ENCODE measurements at places on chromosomes 3 and 15.
A peak's percentile ranks its signal among the peaks of the same experiment; 100 is the strongest.

- no peak for DNase-seq
Measured at GRCh38 chr3:119862616-119863015, 80.7 kb downstream of the NR1I2 start.

- DNase-seq: no peak
Measured at GRCh38 chr3:115071166-115071565, 75.9 kb downstream of the ZBTB20 start.

DNA sequence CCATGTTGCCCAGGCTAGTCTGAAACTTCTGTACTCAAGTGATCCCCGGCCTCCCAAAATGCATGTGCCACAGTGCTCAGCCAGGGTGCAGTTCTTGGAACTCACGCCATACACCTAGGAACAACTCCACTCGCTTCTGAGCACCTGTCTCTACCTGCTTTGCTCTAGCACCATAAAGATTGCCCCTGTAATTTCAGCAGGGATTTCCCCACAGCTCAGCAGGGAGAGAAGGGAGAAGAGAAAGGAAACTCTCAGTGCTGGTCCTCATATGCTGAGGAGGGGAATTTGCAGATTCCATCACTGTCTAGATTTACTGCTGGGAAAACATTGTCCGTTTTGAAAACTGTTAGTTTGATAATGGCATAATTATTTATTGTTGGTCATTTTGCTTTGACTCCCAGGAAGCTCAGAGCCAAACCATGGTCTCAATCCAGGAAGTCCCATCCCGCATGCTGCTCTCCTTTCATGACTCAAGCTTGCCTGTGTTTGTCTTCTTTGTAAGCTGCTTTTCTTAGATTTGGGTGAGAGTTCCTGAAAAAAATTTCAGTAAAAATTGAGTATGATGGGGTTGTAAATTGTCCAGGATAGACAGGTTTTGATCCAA, 24.2 kb downstream of the TRIM71 start:
- DNase-seq: peak; percentile 30

DNA sequence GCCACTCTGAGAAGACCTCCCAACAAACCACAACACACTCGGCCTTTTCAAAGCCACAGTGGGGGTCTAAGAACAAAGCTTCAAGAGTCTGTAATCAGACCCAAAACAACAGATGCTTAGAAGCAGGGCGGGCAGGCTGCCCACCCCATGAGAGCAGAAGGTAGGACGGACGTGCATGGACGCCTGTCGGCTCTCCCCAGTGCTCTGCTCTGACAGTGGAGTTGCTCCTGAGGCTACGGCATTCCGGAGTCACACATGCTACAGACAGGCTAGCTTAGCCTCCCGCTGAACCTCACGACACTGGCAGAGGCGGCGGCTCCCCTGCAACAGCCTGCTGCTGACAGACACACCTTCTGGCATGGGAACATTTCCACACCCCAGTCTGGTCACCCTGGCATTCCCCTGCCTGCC, 33.5 kb downstream of the SLCO2A1 start:
- no peak for DNase-seq

DNA sequence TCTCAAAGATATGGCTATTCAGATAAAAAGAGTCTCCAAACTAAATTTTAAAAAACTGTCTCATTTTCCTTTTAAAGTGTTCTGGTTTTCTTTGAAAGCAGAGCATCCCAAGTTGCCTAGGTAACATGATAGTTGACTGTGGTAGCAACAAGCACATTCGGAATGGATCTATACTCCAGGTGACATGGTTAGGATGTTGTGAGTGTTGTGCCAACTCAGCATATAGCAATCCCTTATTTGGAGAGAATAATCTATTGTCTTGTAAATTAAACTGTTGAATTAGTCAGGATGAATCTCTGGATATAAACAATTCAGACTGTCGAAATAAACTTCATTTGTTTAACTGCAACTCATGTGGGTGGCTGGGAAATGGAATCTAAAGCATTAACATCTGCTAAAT, 418.6 kb downstream of the TUSC7 start:
- no peak for DNase-seq

- DNase-seq: no peak
Measured at GRCh38 chr3:131370935-131371687, 10.5 kb upstream of the NUDT16 start.

DNA sequence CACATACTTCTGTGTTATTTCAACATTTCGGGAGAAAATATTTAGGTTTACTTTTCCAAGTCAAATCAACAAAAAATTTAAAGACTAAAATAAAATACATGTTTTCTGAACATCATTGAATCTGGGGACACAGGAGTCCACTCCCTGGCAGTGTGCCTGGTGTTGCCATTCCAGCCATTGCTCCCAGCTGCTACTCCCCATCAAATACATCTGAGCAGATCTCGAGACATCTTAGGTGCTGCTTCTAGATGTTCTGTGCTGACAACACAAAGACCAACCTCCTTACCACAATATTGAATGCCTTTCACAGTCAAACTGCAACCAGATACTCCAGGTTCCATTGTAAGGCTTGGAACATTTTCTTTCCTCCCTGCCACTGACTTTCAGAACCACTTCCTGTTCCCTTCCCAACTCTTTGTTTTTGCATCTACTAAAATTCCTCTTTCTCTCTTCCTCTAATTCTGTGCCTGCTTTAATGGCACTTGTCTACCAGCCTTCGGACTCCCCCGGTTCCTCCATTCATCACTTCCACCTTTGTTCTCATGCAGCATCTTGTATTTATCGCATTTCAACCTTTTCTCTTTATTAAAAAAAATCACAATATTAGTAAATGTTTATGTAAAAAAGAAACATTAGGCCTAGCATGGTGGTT, 81.1 kb upstream of the SLC4A7 start:
- DNase-seq: no peak

DNA sequence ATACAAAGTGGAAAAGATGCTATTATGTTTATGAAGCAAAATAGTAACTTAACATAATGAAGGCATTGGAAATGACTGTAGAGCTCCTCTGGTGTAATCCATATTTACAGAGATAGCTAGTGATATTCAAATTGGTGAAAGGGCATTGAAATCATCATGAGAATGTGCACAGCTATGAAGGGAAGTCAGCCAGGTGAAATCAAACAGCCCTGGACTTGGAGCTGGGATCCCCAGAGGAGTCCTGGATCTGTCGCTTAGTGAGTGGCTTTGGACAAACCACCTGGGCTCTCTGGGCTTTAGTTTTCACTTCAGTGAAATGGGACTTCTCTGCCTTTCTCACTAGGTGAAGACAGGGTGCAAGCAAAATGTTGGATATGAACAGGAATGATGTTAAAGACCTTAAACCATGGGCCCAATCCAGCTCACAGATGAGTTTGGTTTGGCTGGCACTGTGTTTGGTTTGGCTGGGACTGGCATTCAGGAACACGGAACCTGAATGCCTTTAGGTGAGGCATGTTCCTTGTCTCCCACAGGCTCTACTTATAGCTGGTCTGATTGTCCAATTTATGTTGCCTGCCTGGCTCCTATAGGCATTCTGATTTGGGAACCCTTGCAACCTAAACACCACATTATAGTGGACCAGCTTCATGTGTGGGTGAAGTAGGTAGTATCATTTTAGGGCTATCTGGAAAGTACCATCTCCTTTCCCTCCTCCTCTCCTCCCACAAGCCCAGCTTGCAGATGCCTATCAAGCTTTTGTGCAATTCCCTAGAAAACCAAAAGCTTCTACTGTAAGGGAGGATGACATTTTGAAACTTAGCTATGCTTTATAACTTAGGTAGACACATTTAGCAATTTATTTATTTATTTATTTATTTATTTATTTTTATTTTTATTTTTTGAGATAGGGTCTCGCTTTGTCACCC, 110.6 kb upstream of the TNFAIP8L3 start:
- no peak for DNase-seq

- peak; percentile 86 for DNase-seq
Measured at GRCh38 chr15:58742022-58742813, 7.3 kb downstream of the ADAM10 start.

GRCh38 chr3:154242766-154243165, 81.5 kb downstream of the DHX36 start:
- DNase-seq: no peak

GRCh38 chr3:160641665-160642309, 35.2 kb upstream of the ARL14 start:
- peak; percentile 36 for DNase-seq

- no peak for DNase-seq
Measured at GRCh38 chr15:50229336-50229735, 36.2 kb downstream of the HDC start.

DNA sequence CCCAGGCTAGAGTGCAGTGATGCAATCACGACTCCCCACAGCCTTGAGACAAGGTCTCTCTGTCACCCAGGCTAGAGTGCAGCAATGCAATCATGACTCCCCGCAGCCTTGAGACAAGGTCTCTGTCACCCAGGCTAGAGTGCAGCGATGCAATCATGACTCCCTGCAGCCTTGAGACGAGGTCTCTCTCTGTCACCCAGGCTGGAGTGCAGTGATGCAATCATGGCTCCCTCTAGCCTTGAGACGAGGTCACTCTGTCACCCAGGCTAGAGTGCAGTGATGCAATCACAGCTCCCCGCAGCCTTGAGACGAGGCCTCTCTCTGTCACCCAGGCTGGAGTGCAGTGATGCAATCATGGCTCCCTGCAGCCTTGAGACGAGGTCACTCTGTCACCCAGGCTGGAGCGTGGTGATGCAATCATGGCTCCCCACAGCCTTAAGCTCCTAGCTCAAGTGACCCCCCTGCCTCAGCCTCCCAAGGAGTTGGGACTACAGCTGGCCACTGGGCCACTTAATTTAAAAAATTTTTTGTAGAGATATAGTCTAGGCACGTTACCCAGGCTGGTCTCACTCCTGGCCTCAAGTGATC, 26.1 kb downstream of the TFRC start:
- peak; percentile 37 for DNase-seq

GRCh38 chr3:142468456-142468855, 20.6 kb upstream of the XRN1 start:
- no peak for DNase-seq

Measured in EL (cell line).